ENCODE measurements at places on chromosomes 13 and 19.
A peak's percentile ranks its signal among the peaks of the same experiment; 100 is the strongest.

GRCh38 chr19:39362682-39363657, 20.7 kb downstream of the SAMD4B start:
- no peak for DNase-seq

DNA sequence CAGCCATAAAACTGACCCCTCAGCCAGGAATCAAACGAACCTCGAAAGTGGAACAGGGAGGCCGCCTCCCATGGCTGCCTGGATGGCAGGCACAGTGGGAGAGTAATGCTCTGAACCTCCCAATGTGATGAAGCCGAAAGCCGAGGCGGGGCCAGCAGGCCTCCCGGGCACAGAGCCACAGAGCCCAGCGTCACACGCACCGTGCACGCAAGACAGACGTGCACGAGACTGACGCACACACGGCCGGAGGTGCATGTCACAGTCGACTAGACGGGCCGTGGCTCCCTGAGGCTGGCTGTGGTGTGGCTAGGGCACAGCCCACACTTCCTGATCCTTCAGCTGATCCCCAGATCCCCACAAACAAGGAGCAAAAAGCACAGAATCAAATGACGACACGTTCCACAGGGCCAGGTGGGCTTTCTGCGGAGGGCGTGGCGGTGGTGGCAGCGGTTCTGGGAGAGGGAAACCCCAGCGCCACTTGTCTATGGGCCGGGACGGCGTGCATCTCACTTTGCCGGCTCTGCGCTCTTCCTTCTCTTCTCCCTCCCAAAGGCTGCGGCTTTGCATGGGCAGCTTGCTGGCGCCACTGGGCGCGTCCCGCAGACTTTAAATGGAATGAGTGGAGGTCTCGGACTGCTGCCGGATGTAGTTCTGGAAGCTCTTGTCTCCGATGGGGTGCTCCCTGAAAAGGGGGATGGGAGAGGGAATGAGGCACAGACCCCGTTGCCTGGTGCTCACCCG, 5.0 kb upstream of the C13orf46 start:
- DNase-seq: no peak

DNA sequence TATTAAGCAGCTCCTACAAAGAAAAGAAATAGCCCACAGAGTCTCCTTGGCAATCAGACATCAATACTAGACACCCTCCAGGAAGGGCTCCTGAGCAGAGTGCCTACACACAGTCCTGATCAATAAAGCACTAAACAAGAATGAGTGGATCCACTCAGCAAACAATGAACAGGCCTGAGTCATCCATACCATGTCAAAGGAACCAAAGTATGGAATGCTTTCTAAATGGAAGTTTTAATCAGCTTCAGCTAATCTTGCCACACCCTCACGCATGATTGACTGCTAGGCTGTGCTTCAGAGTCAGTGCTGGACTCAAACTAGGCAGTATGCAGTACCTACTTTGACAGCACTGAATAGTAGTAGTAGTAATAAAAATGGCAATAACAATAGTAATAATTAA, 392.7 kb upstream of the HTR2A start:
- DNase-seq: peak; percentile 32

GRCh38 chr13:53010374-53011105, 18.1 kb upstream of the OLFM4 start:
- no peak for DNase-seq

DNA sequence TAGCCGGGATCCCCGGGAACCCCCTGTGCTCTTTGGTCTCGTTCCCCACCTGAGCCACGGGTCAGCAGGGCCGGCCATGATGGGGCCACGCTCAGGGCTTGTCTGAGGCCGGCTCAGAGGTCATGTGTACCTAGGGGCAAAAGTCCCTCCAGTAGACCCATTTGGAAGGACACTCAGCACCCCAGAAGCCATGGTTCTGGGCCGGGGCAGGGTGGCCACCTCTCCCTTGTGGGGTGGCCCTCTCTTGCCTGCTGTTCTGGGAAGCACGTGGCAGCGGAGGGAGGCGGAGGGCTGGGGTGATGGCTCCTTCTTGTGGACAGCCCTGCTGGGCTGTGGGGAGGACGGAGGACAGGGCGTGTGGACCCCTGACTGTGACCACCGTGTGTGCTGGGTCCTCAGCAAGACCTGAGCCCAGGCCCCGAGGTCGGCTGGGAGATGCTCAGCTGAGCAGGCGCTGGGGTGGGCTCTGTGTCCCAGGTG, 6.4 kb upstream of the PEAK3 start:
- DNase-seq: no peak

DNA sequence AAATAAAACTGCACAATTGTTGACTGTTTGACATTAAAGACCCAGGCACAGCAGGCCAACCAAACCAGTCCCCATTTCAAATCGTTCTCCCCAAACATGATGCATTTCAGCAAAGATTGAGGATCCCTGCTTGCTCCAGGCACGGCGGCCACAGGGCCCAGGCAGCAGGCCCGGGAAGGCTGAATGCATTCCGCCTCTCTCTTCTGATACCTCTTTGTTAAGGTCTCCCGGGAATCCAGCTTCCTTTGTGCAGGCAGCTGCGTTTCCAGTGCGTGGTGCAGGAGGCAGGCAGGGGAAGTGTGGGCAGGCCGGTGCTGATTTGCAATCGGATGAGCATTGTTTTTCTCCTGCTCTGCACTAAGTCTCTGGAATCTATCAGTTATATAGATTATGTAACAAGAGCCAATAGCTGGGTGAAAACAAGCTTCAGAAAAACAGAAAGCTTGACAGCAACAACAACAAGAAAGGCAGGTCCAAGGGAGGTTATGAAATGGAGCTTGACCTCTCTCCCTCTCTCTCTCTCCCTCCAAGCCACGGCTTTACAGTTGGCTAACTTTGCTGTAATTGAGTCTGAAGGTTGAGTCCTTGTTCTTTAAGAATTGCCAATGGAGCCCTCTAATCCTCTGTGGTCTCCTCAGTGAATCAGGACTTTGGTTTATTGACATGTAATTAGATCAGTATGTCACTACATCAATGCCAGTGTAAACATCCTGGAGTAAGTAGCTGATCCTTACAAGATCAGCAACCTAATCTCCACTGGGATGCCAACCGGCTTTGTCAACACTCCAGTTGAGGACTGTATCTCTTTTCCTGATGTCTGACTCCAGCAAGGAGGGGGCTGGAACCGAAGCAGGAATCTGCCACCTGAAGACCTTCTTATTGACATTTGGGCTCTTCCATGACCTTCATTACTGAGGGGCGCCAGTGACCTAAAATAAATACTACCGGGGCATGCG, 338.0 kb downstream of the TEX29 start:
- DNase-seq: peak; percentile 93

GRCh38 chr13:89375839-89376238, 1704.7 kb downstream of the SLITRK5 start:
- no peak for DNase-seq

GRCh38 chr19:51559240-51559639, 11.8 kb upstream of the ZNF175 start:
- no peak for DNase-seq

GRCh38 chr13:113589961-113590339, 5.4 kb downstream of the TFDP1 start:
- no peak for DNase-seq

Measured in neural progenitor cell (in vitro differentiated cells).